ENCODE measurements at places on chromosomes 4 and X.

DNA sequence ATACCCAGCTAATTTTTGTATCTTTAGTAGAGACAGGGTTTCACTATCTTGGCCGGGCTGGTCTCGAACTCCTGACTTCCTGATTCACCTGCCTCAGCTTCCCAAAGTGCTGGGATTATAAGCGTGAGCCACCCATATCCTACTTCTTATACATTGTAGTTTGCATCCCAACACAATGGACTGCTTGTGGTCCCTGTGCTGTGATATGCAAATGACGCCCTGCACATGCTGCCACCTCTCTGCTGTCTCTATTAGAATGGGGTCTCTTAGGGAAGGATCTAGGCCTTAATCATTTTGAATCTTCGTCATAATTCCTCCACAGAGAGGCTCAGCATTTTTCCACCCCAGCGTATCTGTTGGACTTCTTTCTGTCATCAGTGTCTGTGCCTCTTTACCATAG is 595.9 kb downstream of the ADGRL3 start:
- no peak for DNase-seq

DNA sequence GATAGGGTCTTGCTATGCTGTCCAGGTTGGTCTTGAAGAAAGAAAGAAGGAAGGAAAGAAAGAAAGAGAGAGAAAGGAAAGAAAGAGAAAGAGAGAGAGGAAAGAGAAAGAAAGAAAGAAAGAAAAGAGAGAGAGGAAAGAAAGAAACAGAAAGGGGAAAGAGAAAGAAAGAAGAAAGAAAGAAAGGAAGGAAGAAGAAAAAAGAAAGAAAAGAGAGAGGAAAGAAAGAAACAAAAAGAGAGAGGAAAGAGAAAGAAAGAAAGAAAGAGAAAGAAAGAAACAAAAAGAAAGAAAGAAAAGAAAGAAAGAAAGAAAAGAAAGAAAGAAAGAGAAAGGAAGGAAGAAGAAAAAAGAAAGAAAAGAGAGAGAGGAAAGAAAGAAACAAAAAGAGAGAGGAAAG is 95.8 kb upstream of the SHOX start:
- DNase-seq, result no peak

DNA sequence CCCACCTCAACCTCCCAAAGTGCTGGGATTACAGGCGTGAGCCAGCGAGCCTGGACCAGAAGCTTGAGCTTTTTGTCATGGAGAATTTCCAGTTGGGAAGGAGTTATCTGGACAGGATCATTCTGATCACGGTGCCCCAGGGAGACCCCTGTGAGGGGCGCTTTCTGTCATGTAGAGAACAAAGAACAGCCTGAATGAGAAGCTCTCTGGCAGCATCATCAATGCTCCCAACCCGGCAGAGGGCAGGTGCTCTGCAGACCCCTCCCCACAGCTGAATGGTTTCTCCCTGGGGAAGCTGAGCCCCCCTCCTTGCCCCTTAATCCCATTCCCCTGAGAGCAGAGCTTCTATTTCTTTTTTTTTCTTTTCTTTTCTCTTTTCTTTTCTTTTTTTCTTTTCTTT is 7.3 kb upstream of the CSF2RA start:
- no peak for DNase-seq

DNA sequence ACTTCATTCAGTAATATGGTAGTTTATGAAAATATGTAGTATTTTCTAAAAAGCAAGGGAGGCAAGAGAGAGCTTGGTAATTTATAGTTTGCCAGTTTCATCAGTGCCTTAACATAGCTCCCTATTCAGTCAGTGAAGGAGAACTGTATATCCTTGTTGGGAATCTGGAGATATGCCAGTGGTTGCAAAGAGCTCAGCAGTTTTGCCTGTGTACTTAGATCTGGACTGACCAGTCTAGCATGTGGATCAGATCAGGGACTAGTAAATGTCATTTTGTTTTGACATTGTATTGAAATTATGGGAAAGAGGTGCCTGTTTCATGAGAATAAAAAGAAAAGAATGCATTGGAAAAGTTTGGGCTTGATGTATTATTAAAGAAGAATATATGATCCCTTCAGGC is 88.6 kb downstream of the ZIC3 start:
- DNase-seq, result no peak

DNA sequence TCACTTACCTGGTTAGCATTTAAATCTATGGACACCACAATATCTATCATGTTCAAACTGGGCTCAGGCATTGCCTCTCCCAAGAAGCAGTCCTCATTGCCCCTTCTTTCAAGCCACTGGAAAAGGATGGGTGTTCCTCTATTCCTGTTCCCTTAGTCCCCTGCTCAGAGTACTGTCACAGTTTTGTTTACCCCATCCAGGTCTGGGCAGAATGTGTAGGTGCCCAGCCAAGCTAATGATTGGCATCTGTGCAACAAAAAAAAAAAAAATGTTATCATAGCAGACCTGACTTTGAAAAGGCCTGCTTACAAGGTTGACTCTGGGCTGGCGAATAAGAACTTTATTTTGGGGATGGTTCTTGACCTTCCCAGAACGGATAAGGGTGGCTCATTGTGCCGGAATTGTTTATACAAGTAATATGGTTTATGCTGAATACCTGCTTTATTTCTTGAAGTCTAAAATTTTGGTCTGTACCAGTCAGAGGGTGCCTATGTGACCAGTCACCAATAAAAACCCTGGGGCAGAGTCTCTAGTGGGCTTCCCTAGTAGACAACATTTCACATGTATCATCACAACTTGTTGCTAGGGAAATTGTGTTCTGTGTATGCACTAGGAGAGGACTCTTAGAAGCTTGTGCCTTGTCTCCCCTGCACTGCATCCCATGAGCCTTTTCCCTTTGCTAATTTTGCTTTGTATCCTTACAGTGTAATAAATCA is 47.9 kb downstream of the JADE3 start:
- DNase-seq, result no peak

GRCh38 chr4:8394806-8395205 is 45.7 kb downstream of the ACOX3 start:
- DNase-seq, result no peak

DNA sequence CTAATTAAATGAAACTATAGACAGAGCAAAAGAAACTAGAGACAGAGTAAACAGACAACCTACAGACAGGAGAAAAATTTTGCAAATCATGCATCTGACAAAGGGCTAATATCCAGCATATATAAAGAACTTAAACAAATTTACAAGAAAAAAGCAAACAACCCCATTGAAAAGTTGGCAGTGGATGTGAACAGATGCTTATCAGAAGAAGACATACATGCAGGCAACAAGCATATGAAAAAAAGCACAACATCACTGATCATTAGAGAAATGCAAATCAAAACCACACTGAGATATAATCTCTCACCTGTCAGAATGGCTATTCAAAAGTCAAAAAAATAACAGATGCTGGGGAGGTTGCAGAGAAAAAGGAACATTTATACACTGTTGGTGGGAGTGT is 14.8 kb downstream of the ZNF280C start:
- DNase-seq, result no peak

GRCh38 chrX:44096666-44097065 is 123.5 kb upstream of the NDP start:
- DNase-seq, result no peak

GRCh38 chr4:159232465-159233106 is 129.7 kb downstream of the RAPGEF2 start:
- no peak for DNase-seq

DNA sequence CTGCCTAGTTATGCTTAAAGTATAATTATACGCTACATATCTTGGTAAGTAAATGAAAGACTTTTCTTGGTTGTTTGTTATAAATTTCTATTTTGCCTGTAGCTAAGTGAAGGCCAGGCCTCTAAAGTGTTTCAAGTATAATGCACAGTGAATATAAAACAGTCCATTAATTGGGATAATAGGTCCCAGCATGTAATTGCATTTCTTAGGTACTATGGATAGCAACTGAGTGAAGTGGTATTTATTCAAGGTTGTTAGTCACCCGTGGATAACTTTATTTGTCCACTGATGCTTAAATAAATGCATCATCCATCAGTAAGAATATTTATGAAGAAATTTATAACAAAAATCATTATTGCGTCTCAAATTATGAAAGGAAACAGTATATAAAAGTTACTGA is 59.1 kb downstream of the TEX13C start:
- DNase-seq, result no peak

GRCh38 chr4:152556283-152556682 is 20.4 kb upstream of the FBXW7 start:
- no peak for DNase-seq

GRCh38 chr4:118729287-118730286 is 44.4 kb downstream of the METTL14 start:
- no peak for DNase-seq

DNA sequence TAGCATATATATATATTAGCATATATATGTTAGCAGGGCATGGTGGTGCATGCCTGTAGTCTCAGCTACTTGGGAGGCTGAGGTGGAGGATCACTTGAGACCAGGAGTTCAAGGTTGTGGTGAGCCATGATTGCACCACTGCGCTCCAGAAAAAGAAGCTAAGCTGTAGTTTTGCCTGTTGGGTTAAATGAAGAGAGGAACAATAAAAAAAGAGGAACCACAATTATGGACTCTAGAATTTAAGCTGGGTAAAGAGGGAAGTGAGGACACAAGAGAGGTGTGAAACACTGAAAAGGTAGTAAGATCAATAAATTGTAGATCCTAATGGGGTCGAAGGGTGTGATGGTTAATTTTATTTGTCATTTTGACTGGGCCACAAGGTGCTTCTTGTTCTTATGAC is 40.5 kb upstream of the HSD17B10 start:
- DNase-seq, result no peak

- DNase-seq, result no peak
These were observed 152.5 kb downstream of the PLS3 start for GRCh38 chrX:115713460-115713859.

DNA sequence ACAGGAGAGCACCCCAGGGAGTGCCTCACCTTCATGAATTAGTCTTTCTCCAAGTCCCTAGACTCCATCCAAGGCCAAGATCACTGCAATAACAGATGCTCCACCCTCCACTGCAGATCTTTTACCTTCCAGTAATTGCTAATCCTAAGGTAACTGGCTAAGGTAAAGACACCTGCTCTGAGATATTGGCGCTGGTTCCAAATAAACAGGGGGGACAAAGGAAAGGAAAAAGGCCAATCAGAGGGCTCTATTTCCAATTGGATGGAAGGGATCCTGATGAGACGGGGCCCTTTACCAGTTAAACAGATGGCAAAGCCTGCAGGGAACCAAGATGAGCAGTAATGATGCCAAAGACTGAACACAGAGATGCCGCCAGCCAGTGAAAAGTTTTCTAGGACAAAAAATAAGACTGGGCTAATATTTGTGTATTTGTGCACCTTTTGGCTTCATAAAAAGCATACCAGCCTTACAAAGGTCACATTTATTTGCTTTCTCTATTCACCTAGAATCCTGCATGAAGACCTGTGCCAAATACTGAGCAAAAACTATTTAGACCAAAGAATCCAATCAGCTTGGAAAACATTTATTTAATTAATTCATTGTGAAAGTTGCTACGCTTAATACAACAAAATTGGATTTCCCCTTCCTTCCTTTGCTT is 148.5 kb downstream of the PPP3CA start:
- DNase-seq, result no peak

DNA sequence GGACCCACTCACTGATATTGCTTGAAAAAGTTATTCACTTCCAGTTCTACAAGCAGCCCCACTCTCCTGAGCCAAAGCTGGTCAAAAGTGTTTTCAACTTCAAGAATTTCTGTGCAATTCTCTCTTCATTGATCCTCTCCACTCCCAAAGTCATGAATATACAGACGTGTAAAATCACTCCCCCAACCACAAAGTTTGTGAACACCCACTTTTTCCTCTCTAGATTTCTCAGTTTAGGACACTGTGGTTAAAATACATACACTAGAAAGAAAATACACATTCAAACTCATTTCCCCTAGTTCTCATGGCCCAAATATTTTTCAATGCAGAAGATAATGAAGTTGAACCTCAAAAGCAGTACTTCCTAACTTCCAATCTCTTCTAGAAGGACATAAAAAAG is 116.3 kb downstream of the MSN start:
- no peak for DNase-seq

DNA sequence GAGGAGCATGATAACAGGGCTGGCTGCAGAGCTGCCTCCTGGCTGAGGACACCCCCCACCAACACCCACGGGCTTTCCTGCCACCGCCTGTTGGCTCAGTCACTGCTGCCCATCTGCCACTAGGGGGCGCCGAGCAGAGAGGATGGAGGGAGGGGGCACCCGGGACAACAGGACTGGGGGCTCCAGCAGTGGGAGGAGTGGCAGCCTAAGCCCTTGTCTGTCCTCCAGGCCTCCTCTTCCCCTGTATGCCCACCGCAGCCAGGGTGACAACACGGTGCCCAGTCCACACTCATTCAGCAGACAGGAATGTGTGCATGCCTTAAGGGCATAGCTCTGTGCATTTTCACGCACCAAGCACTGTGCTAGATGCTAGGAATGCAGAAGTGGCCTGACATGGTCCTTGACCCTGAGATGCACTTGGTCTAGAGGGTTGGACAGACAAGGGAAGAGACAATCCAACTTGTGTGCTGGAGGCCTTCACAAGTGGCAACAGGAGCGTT is 149.9 kb downstream of the AMMECR1 start:
- peak; percentile 14 for DNase-seq

GRCh38 chr4:21420166-21420565 is 528.4 kb downstream of the KCNIP4 start:
- DNase-seq, result no peak

DNA sequence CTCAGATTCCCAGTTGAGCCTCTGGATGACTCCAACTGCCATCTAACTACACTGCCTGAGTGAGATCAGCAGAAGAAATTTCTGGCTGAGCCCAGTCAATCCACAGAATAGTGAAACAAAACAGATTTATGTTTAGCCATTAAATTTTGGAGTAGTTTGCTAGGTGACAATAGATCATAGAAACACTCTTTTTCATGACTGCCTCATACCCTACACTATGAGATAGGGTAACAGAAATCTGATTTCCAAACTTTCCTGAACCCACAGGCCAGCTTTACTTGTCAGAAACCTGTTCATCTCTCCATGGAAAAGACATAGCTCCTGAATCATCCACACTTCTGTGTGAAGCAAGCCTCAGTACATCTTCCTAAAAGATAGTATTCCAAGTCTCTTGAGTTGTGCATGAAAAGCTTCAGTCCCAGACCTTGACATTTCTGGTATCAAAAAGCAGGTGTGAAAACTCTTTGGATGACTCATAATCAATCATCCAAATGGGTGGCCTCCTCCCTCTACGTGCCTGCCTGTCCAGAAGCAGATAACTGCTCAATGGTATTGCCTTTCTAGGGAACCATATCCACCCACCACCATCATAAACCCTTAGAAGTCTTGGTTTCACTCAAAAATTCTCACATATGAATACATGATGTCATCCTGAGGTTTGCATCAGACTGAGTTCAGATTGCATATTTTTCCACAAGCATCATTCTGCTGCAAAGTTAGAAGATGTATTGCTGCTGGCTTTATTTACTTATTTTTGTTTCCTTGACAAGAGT is 47.5 kb upstream of the RAP2C start:
- no peak for DNase-seq
